ENCODE measurements at places on chromosomes 11 and 22. TPM values are rescaled to one million over a fixed set of nuclear protein-coding genes. Genes with fewer than 3 reads are reported as not detected.

DNA sequence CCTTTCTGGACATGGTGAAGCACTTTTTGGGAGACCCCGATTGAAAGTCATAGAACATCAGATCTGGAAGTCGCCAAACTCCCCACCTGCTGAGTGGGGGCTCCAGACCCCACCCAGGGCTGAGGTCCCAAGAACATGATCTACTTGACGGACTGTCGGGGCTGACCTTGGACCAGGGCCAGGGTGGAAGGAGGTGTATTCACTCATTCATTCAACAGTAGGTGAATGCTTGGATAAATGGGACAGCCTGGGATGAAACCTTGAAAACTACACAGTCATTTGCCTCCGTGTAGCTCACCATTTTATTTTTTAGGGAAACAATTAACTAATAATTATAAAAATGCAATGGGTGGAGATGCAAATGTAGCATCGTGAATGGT is 629.0 kb downstream of the BRD1 start:
- DNase-seq: no peak

The MPZL2 gene
- not detected for total RNA-seq

- DNase-seq: peak; percentile 98
Observed at GRCh38 chr22:37904572-37905533, 1.2 kb upstream of the MICALL1 start.

The MUC6 gene
- not detected for total RNA-seq

The TUBA8 gene
- 0.91 TPM for total RNA-seq

DNA sequence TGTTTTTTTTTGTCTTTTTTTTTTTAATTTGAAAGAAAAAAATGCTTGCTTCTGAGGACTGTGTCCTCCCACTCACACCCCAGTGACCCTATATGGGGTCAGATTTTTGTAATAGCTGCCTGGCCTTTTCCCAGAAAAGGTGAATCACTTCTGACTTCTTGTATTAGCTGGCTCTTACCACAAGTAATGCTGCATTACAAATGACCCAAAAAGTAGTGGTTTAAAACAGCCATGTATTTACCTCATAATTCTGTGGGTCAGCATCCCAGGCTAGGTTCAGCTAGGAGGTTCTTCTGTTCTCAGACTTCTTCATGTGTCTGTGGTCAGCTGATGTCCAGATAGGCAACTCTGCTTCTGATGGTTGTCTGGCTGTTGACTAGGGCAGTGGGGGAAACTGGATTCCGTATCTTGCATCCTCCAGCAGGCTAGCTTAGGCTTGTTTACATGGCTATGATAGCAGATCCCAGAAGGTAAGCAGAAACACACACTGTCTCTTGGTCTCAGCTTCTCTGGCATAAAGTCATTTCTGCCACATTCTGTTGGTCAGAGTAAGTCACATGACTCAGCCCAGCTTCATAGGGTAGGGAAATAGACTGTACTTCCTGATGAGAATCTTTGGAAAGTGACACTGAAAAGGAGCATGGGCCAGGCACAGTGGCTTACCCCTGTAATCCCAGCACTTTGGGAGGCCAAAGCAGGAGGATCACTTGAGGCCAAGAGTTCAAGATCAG is 19.5 kb downstream of the LHFPL7 start:
- no peak for DNase-seq

The SNX32 gene
- total RNA-seq: 0.16 TPM

The SHISAL1 gene
- total RNA-seq: 1.5 TPM

GRCh38 chr11:95229993-95230809 is 801 bp downstream of the SESN3 start:
- DNase-seq: no peak

The ESAM gene
- not detected for total RNA-seq

DNA sequence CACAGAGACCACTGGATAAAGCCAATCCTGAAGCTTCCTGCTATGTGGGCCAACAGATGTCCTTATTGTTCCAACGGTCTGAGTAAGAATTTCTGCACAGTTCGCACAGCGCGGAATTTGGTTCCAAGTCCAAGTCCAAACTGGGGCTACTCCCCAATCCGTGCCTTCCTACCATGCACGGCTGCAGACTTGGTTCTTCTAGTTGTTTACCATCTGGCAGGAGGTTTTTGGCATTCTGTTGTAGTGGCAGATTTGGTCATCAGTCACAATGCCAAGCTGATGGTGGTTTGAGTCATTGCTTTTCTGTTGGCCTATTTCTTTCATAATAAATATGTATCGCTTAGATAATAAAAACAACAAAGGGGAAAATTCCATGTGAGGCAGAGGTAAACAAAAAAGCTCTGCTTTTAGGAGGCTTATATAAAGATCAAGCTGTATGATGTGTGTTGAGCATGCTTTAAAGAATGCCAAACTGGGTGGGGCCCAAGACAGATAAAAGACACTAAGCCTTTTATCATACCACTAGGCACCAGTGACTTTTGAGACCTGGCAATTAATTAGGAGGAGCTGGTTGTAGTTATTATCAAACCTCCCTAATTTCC is 52.5 kb upstream of the SYN3 start:
- DNase-seq: no peak

DNA sequence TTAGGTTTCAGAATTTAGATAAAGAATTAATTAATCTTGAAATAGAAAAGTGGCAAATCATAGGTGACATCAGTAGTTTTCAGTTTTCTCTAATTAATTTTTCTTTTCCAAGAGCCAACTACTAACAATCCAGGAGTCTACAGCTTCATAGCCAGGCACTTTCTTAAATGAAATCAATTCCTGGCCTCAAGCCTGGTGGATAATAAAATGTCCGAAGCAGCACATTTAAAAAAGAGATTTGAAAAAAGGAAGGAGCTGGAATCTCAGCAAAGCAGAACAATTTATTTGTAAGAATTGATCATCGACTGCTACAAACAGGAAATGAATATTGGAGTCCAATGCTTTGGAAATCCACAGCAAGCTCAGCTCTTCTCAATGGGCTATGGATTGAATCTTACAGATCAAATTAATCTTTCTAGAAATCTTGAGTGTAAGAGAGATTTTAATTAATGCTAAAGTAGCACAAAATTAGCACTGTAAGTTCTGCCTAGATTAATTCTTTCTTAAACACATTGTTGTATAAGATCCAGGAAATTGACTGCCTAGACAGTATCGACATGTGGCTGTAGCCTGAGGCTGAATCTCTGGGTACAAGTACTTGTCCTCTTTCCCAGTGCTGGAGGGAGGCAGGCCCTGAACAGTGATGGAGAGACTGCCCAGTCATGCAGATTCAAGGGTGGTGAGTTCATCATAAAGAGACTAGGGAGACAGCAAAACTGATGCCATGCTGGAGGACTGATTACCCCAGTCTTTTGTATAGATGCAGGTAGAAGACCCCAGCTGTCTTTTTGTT is 167.8 kb upstream of the POU2AF2 start:
- no peak for DNase-seq

The TOMM22 gene
- total RNA-seq: 103 TPM

DNA sequence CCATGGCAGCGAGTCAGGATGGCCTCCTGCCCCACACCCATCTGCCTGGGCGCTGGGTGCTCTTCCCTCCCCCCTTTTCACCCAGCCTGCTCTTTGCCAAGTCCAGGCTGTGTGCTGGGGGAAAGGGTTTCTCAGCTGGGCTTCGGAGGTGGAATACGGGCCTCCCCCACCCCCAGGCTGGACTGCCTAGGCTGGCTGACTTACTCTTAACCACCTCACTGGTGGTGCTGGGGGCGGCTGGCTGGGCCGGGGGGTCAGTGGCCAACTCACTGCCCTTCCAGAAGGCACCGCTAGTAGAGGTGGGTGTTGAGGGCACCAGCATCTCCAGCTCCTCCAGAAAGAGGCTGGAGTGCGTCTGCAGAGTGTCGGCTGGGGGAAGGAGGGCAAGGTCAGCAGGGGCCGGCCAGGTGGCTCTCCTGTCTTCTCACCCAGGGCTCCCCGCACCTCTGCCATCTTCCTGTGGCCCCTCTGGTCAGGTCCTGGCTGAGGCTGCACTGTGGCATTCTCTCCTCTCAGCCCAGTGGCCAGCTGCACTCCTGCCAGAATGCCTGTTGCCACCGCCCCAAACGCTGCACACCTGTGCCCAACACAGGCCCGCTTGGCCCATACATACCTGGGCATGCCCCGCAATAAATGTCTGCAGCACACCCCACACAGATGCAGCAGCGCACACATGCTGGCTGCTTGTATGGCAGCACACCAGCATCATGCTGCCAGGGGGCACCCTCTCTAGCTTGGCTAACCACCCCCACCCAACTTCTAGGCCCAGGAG is 9.7 kb downstream of the PITPNM1 start:
- no peak for DNase-seq

The PRCP gene
- total RNA-seq: 37.2 TPM

DNA sequence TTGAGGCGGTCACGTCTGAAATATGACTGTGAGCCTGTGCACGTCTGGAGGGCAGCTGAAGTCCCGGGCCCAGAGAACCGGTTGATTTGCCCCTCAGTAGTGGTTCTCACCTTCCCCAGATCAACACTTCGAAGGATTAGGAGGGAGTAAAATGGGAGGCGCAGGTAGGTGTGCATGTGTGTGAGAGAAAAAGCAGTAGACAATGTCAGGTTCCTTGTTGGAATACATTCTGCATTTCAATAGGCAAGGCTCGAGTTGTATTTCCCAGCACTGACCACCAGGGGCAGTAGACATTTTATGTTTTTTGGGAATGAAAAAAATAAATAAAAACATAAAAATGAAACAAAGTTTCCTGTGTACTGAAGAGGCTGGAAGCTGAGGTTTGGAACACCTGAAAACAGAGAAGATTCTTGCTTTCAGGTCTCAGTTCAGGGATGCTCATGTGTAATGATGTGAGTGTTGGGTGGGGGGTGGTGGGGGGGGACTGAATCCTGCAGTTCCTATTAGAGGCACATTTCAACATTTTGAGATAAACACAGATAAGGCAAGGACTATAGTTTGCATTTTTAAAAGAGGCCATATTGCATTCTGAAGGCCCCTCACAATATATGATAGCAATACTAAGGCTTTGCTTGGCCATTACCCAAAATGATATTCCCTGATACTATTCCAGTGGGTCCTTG is 333.9 kb downstream of the CADM1 start:
- DNase-seq: no peak

- no peak for DNase-seq
Observed at GRCh38 chr11:2761131-2762030, 61.6 kb upstream of the KCNQ1OT1 start.

GRCh38 chr11:47329431-47329986 is 23.0 kb downstream of the MYBPC3 start:
- no peak for DNase-seq

DNA sequence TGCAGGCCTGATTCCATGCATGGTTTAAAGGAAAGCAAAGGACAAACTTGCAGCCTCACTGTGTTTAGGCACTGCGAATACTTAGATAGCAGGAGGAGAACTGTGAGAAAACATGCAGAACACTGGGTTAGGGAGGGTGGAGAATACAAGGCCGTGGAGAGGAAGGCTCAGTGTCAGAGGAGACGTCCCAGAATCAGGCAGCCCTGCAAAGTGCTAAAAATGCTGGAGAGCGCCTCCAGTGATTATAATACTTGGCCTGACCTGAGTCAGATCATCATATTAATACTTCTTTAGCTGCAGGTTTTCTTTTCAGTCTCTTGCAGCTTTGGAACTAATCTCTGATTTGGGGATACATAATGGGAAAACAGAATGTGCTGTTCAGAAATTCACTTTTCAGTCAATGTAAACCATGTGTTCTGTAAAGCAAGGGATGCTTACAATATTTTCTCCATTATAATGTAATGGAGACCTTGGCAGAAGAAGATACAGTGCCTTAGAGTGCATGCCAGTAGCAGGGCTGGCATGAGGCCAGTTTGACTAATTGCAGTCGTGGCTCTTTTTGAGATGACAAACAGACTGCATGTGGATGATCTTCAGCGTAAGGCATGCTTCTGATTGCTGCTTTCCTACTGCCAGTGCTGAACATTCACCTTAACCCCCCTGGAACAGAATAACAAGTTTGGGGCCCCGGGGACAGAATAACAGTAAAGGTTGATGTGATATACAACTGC is 16.8 kb downstream of the EXT2 start:
- no peak for DNase-seq

GRCh38 chr11:64655941-64656601 is 65.1 kb downstream of the SLC22A12 start:
- DNase-seq: no peak

DNA sequence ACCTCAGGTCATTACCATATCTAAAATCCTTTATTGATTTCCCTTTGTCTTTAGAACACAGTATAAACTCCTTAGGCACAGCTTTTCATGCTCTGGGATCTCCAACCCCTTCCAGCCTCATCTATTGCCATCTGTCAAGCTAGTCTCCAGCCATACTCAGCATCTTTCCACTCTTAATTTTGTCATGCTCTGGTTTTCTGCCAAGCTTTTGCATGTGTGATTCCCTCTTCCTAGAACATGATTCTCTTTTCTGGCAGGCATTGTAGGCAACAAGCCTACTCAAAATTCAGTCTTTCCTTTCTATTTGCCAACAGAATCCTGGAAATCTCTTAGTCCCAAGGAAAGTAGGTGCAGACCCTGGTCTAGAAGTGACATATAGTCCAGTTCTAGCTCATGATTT is 35.5 kb upstream of the SLC6A5 start:
- no peak for DNase-seq

DNA sequence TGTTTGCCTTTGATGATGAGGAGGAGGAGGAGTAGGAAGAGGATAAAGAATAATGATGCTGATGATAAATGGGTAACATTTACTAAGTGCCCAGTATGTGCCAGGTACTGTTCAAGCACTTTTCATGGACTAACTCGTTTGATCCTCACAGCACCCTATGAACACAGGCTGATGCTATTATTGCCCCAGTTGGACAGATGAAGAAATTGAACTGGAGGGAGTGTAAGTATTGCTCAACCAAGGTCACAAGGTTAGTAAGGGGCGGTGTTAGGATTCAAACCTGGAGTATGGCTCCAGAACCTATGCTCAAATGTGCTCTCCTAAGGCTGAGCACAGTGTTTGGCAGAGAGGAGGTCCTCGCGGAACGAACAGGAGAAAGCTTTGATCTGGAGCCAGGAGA is 78.6 kb downstream of the SYN3 start:
- DNase-seq: no peak

The OTOG gene
- not detected for total RNA-seq

DNA sequence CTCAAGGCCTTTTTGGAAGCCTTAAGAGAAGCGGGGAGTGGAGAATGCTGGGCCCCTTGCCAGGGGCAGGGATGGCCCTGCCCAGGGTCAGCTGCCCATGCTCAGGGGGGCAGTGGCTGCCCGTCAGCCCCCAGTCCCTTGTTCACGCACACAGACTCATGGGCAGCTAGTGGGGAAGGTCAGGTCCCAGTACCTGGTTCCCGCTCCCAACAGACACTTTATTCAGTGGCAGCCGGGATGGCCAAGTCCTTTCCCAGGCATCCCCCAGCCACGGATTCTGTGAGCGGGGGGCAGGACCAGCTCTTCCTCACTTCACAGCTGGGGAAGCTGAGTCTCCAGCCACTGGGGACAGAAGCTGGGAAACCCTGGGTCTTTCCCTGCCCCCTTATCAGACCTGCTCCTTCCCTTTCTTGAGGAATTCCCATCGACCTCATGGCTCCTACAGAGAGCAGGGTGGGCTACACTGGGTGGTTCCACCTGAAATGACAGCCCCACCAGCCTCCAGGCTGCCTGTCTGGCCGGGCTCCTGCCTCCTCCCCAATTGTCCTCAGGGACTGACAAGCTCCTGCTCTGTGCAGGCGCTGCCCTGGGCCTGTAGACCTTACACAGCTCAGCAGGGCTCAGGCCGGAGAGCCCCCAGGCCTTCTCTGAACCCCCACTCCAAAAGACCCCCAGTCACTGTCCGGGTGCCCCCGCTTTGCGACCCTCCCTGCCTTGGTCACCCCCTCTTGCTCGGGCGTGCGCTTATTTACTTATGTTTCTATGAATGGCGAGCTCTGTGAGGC is 61.0 kb upstream of the FGF3 start:
- DNase-seq: no peak

- DNase-seq: no peak
Observed at GRCh38 chr11:11640996-11641395, 19.2 kb upstream of the GALNT18 start.

The MYRF gene
- total RNA-seq: 1.4 TPM

GRCh38 chr11:70747921-70748320 is 349.6 kb downstream of the CTTN start:
- no peak for DNase-seq
